Stimulated activated CD8-positive, alpha-beta memory T cell treated with anti-CD3 and anti-CD28 coated beads, Interleukin-2, amount 100 ng/mL, for 1 hour (primary cell): ENCODE measurements at places on chromosomes 4 and X.

GRCh38 chr4:872241-872981, 46.5 kb upstream of the CPLX1 start:
- no peak for DNase-seq

DNA sequence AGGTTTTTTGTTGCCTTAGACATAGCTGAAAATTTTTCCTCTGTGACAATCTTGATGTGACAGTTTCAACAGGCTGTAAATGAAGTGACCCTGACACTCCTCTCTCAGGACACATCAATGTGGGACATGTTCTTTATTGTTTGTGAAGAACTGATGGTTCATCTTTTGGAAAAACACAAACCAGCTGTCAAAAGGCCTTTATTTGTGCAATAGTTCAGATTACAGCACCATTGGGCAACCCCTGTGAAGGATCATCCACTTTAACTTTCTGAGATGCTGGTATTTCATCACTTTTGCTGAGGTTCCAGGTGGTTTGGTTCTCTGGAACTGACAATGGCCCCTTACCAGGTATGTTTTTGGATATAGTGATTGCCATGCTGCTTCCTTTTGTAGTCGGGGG, 40.3 kb downstream of the OSTC start:
- DNase-seq: no peak

DNA sequence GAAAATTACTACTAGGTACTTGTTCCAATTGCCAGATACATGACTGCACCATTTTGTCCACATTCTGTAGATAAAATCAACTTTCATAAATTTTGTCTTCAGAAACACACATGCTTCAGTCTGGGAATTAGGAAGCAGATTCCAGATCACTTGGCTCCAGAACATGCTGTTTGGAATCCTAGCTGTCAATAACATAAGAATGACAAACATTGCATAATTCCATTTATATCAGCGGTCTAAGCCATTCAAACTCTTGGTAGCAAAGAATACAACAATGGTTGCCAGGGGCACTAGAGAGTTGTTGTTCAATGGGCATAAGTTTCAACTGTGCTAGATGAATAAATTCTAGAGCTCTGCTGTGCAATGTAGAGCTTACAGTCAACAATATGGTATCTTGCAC, 1112.1 kb upstream of the AGA start:
- no peak for DNase-seq

DNA sequence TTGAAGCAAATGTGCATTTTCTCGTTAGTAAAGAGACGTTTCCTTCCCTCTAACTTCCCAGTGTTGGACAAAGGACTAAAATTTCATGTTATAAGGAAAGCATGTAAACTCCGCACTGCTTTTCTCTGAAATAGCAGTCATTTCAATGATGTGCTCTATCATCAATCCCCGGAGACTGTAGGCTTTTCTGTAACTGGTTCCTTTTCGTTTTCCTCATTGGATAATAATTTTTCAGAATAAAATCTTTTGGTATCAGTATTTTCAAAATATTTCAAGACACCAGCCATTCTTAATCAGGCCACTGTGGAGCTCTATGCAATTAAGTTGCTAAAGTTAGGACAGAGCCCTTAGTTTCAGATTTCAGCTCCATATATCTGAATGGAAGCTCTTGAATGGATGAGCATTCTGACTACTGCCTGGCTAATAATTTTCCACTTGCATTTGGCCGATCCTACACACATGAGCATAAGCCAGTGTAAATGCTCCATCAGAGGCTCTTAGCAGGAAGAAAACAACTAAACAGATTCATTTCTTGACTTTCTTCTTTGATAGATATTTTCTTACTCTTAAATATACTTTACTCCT, 157.7 kb downstream of the CHIC2 start:
- DNase-seq: no peak

DNA sequence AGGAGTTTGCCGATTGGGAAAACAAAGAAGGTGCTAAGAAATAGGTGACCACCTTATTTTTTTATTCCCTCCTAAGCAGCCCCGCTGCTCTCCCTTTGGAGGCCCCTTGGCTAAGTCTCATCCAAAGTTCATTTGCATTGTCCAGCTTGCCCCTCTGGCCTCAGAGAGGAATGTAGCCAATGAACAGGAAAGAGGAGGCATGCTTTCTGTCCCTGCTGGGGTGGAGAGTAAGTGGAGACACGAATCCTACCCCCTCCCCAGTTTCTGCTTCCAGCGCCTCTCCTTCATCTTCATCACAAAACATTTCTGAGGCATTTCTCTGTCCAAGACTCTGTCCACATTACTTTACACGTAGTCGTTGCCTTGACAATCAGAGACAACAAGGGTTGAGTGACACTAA, 38.7 kb downstream of the NLGN3 start:
- DNase-seq: no peak

DNA sequence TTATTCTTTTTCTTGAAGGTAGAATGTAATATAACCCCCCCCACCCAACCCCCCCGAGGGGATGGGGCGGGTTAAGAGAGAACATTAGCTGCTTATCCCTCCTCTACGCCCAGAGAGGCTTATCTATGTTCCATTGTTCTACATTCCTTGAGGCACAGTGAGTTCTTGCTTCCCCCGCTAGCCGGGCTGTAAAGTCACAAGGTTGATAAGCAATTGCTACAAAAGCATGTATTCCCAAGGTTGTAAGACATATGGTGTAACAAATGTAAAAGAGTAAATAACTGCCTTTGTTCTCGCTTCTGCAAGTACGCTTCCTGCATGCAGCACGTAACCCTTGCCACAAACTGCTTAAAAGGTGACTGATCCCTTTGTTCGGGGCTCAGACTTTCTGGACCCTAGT, 8.2 kb downstream of the DCAF8L2 start:
- no peak for DNase-seq

- no peak for DNase-seq
Observed at GRCh38 chr4:1800805-1801204, 7.7 kb downstream of the FGFR3 start.

GRCh38 chrX:49610718-49611310, 12.0 kb downstream of the GAGE1 start:
- no peak for DNase-seq

- DNase-seq: no peak
Observed at GRCh38 chrX:27656581-27656980, 66.4 kb downstream of the DCAF8L2 start.
